ENCODE measurements at places on chromosomes 11 and 22.

GRCh38 chr22:31532060-31532459, 35.7 kb downstream of the SFI1 start:
- H3K4me3 ChIP-seq: no peak overlapping the region
- no peaks in the 10 kb centered on the region for H3K36me3 ChIP-seq
- H3K27ac ChIP-seq: no peak overlapping the region
- no peak for DNase-seq
- H3K27me3 ChIP-seq: no peaks in the 10 kb centered on the region
- H3K4me1 ChIP-seq: peaks cover 3% of the 10 kb centered on the region

DNA sequence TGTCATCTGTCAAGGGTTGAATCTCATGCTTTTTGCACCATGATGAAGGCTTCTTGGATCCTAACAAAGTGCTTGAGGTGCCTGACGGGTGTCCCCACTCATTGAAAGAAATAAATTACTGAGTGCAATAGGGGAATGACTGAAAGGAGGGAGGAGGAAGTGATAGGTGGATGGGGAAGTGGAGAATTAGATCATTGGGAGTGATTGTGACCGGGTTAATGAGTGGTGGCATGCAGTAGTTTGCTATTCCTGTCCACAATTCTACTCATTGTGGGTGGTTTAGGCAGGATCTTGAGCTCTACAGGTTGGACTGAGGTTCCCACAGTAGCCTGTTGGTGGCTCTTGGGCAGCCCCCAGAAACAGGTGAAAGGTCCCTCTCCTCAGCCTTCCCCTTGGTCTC, 44.3 kb downstream of the THAP12 start:
- no peak overlapping the region for H3K4me3 ChIP-seq
- peaks cover 35% of the 10 kb centered on the region for H3K4me1 ChIP-seq
- no peaks in the 10 kb centered on the region for H3K27me3 ChIP-seq
- no peak for DNase-seq
- H3K36me3 ChIP-seq: no peaks in the 10 kb centered on the region

GRCh38 chr11:125954123-125954944, 8.5 kb downstream of the VSIG10L2 start:
- DNase-seq: no peak
- no peaks in the 10 kb centered on the region for H3K27me3 ChIP-seq
- no peak overlapping the region for H3K27ac ChIP-seq

DNA sequence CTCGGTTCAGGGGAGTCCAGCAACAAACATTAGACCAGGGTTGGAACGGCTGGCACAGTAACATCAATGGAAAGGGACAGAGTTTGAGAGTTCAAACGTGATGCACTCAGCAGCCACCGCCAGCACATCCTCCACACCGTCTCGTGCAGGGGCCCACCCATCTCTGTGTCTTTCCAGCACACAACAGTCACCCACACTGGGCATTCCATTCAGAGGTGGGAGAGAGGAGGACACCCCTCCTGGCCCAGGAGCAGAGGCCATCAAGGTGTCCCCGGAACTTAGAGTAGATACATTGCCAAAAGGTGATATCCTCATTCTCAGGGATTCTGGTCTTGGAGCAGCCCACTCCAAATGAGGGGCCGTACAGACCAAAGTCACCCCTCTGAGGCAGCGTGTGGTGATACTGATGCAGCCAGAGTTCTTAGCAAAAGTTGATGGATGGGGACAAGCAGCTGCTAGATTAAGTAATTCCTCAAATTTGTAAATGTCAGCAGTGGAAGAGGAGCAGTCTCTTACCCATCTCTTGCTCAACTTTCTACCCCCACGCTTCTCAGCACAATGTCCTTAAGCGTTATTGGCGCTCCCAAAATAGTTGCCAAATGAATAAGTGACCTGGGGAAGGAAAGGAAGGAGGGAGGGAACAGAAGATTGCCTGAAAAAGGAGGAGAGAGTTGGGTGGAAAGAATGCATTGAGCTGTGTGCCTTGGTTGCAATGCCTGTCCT, 5.5 kb downstream of the SNAP29 start:
- peaks cover 5% of the 10 kb centered on the region for H3K36me3 ChIP-seq
- H3K4me3 ChIP-seq: no peak overlapping the region
- H3K4me1 ChIP-seq: no peaks in the 10 kb centered on the region
- DNase-seq: no peak

GRCh38 chr11:32266601-32267000, 168.7 kb downstream of the WT1 start:
- H3K36me3 ChIP-seq: no peaks in the 10 kb centered on the region
- DNase-seq: no peak
- H3K4me3 ChIP-seq: no peak overlapping the region
- no peaks in the 10 kb centered on the region for H3K4me1 ChIP-seq
- H3K27ac ChIP-seq: no peak overlapping the region

DNA sequence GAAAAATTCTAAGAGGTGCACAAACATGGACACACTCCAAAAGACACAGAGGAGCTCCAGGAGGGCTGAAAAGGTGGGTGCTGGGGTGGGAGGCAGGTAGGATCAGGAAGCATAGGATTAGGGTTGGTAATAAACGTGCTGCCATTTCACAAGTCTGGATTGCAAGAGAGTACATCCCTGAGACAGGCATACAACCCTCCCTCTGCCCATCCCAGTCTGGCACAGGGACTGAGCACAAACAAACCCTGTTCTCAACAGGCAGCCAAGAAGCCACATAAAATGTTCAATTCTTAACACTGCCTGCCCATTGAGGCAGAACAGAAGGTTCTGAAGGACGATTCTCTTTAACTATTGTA, 18.5 kb downstream of the SLC35F2 start:
- peak overlapping the region; percentile 59 for H3K4me3 ChIP-seq
- H3K27ac ChIP-seq: peak overlapping the region; percentile 91
- H3K4me1 ChIP-seq: peaks cover 26% of the 10 kb centered on the region
- H3K36me3 ChIP-seq: no peaks in the 10 kb centered on the region

DNA sequence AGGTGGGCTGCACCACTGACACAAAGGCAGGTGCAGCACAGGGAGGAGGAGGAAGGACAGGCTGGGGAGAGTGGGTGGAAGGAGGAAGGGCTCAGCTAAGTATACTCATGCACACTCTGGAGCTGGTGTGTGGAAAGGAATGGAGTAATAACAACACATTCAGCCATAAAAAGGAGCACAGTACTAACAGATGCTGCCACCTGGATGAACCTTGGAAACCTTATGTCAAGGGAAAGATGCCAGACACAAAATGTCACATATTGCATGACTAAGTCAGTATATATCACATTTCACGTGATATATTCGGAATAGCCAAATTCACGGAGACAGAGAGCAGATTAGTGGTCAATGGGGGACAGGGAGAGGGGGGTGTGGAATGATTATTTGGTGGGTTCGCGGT, 389.6 kb upstream of the SYN3 start:
- no peaks in the 10 kb centered on the region for H3K4me1 ChIP-seq
- no peak for DNase-seq
- no peak overlapping the region for H3K27ac ChIP-seq
- no peak overlapping the region for H3K4me3 ChIP-seq
- no peaks in the 10 kb centered on the region for H3K36me3 ChIP-seq
- H3K27me3 ChIP-seq: no peaks in the 10 kb centered on the region

GRCh38 chr11:126194121-126194543, 17.3 kb downstream of the RPUSD4 start:
- peaks cover 4% of the 10 kb centered on the region for H3K36me3 ChIP-seq
- H3K4me1 ChIP-seq: no peaks in the 10 kb centered on the region
- no peaks in the 10 kb centered on the region for H3K27me3 ChIP-seq
- no peak overlapping the region for H3K4me3 ChIP-seq
- no peak overlapping the region for H3K27ac ChIP-seq
- no peak for DNase-seq

DNA sequence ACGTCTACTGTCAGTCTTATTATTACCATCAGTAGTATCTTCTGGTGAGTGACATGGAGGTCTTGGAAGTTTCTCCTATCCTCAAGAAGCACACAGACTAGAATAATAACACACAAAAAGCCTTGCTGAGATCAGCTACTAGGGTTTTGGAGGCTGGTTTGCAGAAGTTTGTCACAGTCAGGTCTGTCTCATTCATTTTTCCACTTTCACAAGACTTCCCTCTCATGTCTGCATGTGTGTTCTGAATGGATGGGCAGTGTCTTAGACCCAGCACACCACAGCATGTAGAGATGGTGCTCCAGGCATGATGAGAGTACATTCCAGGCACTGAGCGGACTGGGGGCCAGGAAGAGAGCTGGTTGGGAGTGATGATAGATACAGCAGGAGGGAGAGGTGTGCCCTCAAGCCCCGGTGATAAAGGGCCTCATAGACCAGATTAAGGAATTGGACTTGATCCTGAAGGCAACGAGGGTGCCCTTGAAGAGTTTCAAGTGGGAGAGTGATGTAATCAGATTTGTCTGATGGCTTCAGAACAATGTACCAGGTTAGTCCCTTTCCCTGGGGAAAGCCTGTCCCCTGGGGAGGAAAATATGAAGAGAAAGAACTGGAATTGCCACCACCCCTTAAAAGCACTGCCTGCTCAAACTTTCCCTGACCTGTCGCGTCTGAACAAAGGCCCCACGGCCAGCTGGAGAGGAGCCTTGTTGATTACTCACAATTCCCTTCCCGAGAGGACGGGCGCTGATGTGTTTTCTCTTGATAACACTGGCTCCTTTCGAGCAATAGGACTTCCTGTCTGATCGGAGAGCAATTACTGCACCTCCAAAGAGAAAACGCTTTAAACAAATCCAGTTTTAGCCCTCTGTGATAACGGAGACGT, 45.1 kb upstream of the LMO2 start:
- H3K27ac ChIP-seq: peak overlapping the region; percentile 76
- DNase-seq: peak; percentile 64
- H3K4me1 ChIP-seq: peaks cover 24% of the 10 kb centered on the region
- peak overlapping the region; percentile 22 for H3K4me3 ChIP-seq
- no peaks in the 10 kb centered on the region for H3K27me3 ChIP-seq

DNA sequence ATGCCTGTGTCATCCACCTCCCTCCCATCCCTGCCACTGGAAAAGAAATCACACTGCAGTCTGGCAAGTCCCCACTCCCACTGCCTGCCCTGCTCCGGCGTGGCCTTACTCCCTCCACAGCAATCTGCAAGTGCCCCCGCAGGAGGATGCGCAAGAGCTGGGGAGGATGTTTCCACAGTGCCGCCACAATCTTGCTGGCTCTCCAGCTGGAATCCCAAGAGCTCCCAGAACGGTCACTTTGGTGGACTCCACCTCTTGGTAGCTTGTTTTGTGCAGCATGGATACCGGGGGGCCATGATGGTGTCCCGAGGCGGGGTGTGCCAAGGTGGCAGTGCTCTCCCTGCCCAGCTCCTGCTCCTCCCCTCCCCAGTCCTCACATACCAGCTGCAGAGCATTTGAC, 76.3 kb downstream of the MICAL3 start:
- H3K27me3 ChIP-seq: no peaks in the 10 kb centered on the region
- H3K4me1 ChIP-seq: peaks cover 52% of the 10 kb centered on the region
- no peak overlapping the region for H3K4me3 ChIP-seq
- H3K36me3 ChIP-seq: no peaks in the 10 kb centered on the region
- no peak overlapping the region for H3K27ac ChIP-seq
- DNase-seq: no peak

GRCh38 chr11:13137844-13138301, 128.8 kb downstream of the RASSF10 start:
- no peak overlapping the region for H3K4me3 ChIP-seq
- DNase-seq: no peak
- H3K27ac ChIP-seq: no peak overlapping the region
- no peaks in the 10 kb centered on the region for H3K36me3 ChIP-seq
- H3K4me1 ChIP-seq: no peaks in the 10 kb centered on the region
- no peaks in the 10 kb centered on the region for H3K27me3 ChIP-seq

DNA sequence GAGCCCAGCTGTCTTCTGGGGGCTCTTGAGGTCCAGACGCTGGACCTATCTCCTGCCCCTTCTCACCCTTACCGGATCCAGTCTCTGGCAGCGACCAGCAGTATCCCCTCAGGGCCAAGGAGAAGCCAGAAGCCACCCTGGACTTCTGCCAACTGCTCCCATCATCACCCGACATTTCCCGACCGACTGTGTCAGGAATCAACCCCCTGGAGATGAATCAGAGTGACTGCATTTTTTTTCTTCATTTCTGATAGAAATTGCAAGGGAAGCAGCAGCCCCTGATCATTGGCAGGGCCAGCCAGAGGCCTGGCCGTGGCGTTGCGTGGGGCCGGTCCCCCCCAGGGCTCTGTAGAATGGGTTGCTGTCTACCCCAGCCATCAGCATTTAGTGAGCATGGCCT, 5.2 kb upstream of the LIF start:
- H3K4me3 ChIP-seq: no peak overlapping the region
- no peaks in the 10 kb centered on the region for H3K27me3 ChIP-seq
- no peak for DNase-seq
- no peak overlapping the region for H3K27ac ChIP-seq

DNA sequence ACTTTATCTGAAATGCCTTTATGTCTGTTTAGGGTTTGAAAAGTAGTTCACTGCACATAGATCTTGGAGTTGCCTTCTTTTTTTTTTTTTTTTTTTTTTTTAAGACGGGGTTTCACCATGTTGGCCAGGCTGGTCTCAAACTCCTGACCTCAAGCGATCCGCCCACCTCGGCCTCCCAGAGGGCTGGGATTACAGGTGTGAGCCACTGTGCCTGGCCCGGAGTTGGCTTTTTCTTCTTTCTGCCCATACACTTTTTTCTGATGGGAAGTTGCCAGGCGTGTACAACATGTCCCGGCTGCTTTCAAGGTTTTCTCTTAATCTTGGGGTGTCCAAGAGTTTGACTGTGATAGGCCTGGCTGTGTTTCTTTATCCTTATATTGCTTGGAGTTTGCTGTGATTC, 12.9 kb upstream of the GNB1L start:
- DNase-seq: no peak
- H3K4me1 ChIP-seq: no peaks in the 10 kb centered on the region
- H3K36me3 ChIP-seq: no peaks in the 10 kb centered on the region
- H3K27me3 ChIP-seq: no peaks in the 10 kb centered on the region
- H3K4me3 ChIP-seq: no peak overlapping the region
- H3K27ac ChIP-seq: no peak overlapping the region

DNA sequence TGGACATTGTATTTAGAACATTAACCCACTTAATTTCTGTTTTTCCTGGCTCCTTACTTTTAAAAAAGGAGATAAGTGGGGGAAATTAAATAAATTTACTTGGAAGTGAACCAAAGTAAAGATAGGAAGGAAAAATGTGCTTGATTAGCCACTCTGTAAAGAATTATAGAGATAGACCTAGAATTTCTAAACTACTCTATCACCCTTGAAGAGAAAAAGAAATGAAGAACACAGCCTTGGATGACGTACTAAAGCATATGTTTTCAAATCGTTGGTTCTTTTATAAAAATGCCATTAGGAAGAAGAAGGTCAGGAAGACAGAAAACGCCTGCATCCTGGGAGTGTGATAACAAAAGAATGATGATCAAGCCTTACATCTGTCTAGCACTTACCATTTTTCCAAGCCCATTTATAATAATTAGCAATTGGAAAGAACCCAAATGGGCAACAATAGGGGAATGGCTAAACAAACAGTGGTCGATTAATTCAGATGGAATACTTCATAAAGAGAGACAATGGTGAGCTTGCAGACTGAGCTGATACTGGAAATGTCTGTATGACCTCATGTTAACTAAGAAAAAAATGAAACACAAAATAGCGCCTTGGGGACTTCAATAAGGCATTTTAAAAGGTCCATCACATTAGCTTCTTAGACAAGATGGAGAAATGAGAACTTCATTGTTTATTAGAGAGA, 81.0 kb upstream of the LRRC55 start:
- H3K4me3 ChIP-seq: no peak overlapping the region
- DNase-seq: no peak
- no peaks in the 10 kb centered on the region for H3K27me3 ChIP-seq
- no peak overlapping the region for H3K27ac ChIP-seq
